Ureter (tissue), 1 donor: ENCODE measurements at places on chromosomes 2 and 18.
A peak's percentile ranks its signal among the peaks of the same experiment; 100 is the strongest.

- DNase-seq, result peak; percentile 81
These were observed 143.6 kb upstream of the MAP3K20 start for GRCh38 chr2:172931918-172932520.

- DNase-seq, result no peak
These were observed 146.4 kb downstream of the FTCDNL1 start for GRCh38 chr2:199704358-199705238.

DNA sequence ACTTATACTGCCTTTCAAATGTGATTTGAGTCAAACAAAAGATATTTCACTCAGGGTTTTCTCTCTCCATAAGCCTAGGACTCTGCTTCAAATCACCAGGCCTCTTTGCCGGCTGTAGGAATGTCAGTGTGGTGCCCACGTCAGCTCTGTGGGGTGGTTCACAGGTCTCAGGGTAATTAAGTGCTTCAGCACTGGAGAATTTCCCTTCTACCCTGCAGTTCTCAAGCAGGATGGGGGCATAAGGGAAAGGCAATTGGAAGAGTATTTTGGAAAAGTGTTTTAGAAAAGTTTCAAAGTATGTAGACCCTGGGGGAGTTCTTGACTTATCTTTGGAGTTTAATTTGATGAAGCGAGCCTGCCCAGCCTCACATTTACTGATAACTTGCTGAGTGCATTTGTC, 9.6 kb downstream of the CNGA3 start:
- DNase-seq, result no peak

DNA sequence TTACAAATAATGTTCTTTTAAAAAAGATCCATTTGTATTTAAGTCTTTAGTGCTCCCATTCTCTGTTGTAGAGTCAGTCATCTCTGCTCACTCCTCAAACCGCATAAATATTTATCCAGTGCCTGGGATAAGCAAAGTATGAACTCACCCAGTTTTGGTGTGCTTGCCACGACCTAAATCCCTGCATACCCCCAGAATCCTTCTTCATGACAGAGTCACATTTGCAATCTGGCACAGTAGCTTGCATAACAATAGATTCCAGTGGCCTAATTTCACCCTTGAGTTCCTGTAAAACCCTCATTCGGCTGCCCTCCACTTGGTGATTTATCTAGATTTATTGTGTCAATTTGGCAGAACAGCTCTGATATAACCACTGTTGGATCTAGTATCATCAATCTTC, 92.9 kb downstream of the DTNA start:
- no peak for DNase-seq

- no peak for DNase-seq
These were observed 123.8 kb upstream of the ZEB2 start for GRCh38 chr2:144643537-144644336.

- no peak for DNase-seq
These were observed 166.2 kb downstream of the SLC39A10 start for GRCh38 chr2:195823206-195823605.

DNA sequence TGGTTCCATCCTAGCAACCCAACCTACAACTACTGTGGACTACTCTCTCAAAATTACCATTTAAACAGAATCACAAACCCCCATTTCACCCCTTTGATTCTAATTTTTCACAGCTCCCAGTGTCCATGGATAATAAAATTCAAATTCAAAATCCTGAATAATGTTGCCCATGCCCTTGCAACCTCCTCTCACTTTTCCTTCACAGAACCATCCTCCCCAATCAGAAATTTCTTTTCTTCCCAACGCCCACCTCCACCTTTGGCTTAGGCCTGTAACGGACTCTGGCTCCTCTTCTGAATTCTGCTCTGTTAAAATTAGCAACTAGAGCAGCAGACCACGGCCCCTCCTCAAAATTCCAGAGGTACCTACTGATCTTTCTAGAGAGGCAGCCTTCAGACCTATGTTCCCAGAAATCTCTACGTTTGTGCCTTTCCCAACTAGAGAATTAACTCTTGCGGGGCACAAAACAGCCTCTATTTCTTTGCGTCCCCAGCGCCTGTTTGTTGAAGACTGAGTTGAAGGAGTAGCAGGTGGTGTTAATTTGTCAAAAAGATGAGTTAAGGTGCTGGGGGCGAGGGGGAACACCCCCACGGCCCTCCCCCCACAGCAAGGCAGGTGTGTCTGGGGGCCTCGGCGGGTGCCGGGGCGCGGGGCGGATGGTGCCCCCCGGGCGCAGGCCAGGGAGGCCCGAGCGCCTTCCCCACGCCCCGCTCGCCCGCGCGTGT, 428 bp upstream of the MAP3K20 start:
- no peak for DNase-seq

DNA sequence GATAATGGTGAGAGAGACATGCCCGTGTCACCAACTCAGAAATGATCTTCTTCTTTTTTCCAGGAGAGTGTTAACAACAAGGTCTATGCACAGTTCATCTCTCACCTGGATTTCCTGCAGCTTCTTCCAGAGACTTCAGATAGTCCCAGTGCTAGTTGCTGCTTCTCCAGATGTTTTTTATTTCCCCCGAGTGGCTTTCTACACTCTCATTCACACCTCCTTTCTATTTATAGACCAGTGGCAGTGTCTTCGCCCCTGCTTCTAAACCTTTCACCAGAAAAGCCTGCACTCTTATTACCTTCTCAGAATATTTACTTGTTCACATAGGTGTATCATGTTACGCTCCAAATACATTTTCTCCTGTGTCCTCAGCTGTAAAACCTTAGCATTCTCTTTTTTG, 558.8 kb upstream of the CHAC2 start:
- no peak for DNase-seq

DNA sequence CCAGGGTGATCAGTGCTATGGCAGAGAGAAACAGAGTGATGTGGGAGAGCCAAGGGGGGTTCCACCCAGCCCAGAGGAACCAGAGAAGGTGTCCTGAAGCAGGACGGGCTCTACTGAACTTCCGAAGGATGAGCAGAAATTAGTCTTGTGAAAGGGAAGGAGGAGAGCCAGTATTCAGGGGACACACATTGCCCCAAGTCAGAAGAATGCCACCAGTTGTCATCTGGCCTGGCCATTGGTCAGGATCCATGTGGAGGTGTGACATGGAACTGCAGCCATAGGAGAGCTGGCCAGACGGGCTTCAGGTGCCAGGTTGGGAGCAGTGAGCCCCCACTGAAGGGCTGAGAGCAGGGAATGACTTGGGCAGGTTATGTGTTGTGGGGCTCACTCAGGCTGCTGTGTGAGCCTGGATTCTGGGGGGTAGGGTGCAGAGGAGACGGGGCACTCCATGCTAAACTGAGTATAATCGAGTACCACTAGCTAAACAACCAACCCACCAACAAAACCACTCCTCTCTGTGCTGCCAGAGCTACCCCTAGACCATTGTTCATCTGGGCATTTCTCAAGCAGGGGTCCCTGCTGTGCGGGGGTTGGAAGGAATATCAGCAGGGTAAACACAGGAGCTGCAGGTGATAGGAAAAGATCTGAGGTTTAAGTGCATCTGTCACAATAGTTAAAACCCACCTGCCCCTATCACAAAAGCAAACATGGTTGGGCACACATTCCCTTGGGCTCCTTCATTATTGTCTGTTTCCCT, 25.3 kb downstream of the MARCO start:
- no peak for DNase-seq

- no peak for DNase-seq
These were observed 59.7 kb downstream of the EPC2 start for GRCh38 chr2:148704247-148704646.

GRCh38 chr2:158477202-158477601, 20.4 kb downstream of the PKP4 start:
- DNase-seq, result no peak
